ENCODE measurements at places on chromosomes 13 and 19.

DNA sequence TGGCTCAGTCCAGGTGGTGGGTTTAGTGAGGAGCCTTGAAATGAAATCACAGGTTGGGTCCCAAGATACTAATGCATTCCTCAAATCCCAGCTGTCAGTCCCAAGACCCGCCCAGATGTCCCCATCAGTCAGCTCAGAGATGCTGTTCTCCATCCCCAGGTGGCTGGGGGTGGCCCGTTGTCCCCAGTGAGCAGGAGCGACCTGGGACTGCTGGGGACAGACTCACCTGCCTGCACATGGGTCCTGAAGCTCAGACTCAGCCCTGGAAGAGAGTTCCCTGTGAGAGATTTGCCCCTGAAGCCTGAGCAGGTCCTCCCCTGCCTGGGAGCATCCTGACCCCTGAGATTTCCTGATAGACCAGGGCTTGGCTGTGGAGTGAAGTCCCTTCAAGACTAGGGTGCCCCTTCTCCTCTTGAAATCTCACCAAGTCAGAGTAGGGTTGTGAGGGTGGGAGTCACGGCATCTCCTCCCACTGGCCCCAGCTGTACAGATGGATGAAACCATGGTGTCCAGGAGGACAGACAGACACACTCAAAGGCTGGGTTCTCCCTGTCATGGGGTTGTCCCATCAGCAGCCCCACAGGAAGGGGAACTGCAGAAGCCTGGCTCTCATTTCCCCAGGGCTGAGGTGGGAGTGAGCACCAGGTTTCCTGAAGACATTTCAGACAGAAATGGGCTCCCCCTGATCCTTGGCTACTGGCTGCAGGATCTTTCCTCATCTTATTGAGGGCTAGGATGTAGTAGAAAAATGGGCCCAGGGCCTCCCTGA is 14.4 kb downstream of the LILRA5 start:
- no peak for DNase-seq

DNA sequence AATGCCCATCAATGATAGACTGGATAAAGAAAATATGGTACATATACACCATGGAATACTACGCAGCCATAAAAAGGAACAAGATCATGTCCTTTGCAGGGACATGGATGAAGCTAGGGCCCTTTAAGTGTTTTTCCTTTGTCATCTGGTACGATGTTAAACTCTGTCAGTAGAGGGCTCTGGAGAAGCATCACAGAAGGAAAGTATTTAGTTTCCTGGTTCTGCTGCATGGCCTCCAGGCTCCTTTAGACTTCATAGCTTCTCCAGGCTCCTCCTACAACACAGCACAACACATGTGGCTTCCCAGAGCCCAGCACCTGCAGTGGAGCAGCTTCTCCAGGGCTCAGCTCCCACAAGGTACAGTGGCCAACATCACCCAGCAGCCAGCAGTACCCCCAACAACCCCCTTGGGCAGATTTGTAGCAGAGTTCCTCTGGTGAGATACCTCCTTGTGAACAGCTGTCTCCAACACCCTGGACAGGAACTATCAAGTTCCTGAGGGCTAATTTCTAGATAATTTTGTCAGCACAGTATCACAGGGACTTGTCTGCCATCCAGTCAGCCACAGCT is 63.4 kb downstream of the KCTD12 start:
- DNase-seq = peak; percentile 55

GRCh38 chr13:85186356-85187045 is 612.7 kb downstream of the SLITRK6 start:
- no peak for DNase-seq

GRCh38 chr13:48096670-48097069 is 1.8 kb upstream of the MED4 start:
- DNase-seq = no peak

DNA sequence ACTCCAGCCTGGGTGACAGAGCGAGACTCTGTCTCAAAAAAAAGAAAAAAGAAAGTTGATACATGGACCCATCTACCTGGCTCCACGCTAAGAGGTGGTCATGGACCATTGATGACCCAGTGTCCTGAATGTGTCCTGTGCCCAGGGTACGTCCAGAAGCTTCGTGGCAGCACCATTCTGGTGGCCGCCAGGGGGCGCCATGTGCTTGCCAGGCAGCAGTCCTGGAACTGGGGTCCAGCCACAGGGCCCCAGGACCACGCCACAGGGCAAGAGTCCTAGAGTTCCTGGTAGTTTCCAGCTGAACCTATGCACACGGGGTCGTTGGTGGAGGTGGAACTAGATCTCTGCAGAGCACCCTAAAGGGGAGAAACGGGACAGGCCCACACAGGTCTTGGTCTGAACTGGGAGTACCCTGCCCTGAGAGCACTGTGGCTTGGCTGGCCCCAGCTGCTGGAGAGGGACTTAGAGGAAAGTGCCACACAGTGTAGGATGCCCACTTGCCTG is 19.9 kb upstream of the FBXO27 start:
- peak; percentile 27 for DNase-seq

DNA sequence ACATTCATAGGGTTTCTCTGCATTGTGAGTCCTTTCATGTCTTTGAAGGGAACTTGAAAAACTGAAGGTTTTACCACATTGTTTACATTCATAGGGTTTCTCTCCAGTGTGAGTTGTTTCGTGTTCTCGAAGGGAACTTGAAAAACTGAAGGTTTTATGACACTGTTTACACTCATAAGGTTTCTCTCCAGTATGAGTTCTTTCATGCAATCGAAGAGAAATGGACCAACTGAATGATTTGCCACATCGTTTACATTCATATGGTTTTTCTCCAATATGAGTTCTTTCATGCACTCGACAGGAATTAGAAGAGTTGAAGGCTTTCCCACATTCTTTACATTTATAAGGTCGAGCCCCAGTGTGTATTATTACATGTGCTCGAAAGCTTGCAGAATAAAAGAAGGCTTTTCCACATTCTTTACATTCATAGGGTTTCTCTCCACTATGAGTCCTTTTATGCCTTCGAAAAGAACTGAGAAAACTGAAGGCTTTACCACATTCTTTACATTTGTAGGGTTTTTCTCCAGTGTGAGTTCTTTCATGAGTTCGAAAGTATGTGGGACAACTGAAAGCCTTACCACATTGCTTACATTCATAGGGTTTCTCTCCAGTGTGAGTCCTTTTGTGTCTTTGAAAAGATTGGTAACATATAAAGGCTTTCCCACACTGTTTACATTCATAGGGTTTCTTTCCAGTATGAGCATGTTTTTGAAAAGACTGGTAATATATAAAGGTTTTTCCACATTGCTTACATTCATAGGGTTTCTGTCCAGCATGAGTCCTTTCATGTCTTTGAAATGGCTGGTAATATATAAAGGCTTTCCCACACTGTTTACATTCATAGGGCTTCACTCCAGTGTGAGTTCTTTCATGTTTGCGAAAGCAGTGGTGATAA is 20.7 kb downstream of the ZNF14 start:
- DNase-seq = no peak

- DNase-seq = no peak
Measured at GRCh38 chr19:12606796-12607195, 3.8 kb downstream of the ZNF490 start.

- DNase-seq = peak; percentile 24
Measured at GRCh38 chr13:98853771-98854221, 101.3 kb upstream of the SLC15A1 start.

GRCh38 chr13:103218253-103218652 is 152.0 kb upstream of the SLC10A2 start:
- DNase-seq = peak; percentile 3

DNA sequence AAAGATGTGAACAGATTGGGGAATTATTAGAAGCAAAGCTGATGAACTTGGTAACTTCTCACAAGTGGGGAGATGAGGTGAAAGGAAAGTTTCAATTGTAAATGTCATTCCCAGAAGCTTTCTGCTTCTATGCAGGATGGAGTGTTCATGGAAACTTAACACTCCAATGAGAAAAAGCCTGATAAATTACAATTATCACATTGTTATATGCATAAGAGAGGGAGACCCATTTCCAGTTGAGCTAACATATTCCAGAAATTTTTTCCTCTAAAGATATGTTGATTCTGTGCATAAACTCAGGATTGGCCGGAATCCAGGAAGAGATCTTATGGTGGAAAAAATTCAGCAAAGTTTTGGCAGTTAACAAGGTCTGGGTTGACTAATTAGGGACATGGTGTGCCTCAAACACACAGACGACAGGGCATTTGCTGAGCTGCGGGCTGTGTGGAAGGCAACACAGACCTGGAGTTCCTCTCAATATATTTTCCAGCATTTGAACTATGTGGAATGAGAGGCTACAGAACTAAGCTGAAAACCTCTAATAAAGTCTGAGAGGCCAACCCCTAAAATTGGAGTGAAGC is 64.9 kb upstream of the FGF14 start:
- DNase-seq = no peak

DNA sequence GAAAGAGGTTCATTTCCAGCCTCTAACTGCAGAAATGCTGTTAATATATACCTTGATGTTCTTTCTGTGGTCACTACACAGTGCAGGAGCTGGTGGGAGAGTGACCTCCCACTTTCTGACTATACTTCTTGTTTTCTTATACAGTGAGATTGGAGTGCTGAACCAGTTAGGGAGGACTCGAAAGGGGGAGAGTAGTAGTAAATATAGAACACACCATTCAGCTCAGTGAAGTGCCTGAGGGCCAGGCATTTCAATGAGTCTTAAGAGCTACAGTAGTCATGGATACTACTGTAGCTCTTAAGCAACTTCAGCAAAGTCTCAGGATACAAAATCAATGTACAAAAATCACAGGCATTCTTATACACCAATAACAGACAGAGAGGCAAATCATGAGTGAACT is 372.9 kb downstream of the MTUS2 start:
- DNase-seq = no peak

DNA sequence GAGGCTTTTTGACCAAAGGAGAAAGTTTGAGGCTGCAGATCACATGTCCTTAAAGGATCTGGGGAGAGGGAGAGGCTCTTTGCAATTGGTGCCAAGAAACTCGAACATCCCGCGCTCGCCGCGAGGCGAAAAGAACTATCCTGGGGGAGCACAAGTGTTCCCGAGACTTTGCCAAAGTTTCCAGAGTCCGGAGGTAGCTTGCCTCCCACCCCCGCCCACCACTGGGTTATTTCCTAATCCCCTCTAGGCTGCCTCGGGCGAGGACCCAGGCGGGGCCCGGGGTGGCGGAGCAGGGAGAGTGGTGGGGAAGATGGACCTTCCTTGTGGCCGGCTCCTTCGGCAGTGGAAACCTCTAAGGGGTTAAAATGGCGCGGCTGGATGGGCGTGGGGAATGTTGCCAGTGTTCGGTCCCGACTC is 114.5 kb downstream of the KCNRG start:
- peak; percentile 8 for DNase-seq

GRCh38 chr19:19057317-19057716 is 6.5 kb upstream of the SLC25A42 start:
- DNase-seq = no peak

GRCh38 chr13:73466561-73466960 is 407.8 kb downstream of the KLF5 start:
- DNase-seq = no peak

DNA sequence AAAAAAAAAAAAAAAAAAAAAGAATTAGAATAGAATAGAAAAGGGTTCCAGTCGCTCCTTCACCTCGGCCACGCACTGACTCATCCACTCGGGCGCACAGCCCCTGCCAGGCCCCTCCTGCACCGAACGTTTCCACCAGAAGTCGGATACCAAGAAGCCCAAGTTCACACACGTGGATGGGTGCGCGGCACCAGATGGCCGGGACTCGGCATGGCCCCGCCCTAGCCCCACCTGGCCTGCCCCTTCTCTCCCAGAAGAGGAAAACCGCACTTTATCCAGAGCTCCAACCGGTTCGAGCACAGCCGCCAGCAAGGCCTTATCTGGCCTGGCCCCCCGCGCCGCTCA is 5.9 kb downstream of the PRR36 start:
- no peak for DNase-seq

- DNase-seq = peak; percentile 81
Measured at GRCh38 chr13:99067159-99067985, 89.5 kb upstream of the DOCK9 start.

GRCh38 chr13:97221046-97221445 is 1.1 kb upstream of the MBNL2 start:
- DNase-seq = no peak

DNA sequence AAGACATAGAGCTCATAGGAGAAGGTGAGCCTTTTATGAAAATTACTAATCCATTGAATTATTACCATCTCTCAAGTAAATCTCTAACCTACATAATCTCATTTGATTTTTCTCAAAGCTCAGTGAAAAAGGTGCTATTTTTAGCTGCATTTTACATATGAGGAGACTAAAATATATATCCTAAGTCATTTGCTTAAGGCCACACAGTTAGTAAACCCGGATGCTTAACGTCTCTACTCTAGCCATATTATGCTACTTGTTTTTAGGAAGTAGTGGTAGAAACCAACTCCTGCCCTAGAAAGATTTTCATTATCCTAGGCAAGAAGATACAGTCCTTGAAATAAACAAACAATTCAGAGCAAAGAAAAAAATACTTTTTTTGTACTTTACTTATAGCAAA is 108.9 kb downstream of the RBM26 start:
- no peak for DNase-seq

GRCh38 chr13:78762825-78763224 is 103.9 kb upstream of the OBI1 start:
- no peak for DNase-seq

- no peak for DNase-seq
Measured at GRCh38 chr19:39834287-39834841, 402 bp upstream of the DYRK1B start.

DNA sequence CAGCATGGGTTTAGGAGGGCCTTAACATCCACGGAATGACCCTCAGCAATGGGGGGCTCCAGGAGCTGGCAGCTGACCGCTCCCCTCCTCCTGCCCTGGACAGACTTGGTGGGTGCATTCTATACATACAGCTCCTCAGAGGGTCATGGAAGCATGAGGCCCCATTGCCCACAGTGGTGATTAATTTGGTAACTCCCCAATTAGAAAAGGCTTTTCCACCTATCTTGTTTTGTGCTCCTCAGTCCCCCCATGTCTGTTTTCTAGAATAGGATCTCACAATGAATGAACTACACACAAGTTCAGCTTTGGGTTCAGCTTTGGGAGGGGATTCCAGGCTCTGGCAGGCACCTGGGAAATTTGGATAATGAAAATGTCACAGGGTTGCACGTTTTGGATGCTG is 707.8 kb downstream of the UQCRFS1 start:
- DNase-seq = no peak

DNA sequence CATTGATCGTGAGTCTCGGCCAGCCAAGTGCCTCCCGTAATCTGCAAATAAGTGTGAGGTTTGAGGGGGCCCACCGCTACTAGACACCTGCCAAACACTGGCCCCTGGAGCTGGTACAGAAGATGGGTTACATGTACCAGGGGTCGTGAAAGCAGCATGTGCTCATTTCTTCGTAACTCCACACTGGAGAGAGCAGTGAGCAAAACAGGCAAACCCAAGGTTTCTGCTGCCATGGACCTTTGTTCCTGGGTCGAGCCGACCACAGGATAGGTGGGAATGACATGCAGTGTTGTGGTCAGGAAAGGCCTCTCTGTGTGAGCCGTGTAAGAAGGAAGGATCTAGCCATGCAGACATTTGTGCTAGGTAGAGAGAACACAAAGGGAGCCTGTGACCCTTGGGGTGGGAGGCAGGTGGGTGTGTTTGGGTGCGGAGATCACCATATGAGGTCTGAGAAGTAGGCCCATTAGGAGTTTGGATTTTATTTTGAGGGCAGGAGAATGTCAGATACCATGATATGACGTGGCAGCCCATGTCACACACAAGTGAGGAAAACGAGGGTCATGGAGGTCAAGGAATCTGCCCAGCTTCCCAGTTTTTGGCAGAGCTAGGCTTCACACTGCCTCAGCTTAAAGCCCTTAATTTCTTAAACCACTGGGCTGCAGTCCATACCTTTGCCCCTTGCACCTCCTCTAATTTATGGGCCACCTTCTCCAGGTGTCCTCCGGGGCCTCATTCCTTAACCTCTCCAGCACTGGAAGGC is 919 bp downstream of the GTF3A start:
- no peak for DNase-seq

Data from fibroblast of skin of right quadriceps (primary cell).